ENCODE measurements at places on chromosomes 16 and 17.

- ATAC-seq = no peak
These were observed 8.6 kb downstream of the CCDC102A start for GRCh38 chr16:57527610-57528360.

DNA sequence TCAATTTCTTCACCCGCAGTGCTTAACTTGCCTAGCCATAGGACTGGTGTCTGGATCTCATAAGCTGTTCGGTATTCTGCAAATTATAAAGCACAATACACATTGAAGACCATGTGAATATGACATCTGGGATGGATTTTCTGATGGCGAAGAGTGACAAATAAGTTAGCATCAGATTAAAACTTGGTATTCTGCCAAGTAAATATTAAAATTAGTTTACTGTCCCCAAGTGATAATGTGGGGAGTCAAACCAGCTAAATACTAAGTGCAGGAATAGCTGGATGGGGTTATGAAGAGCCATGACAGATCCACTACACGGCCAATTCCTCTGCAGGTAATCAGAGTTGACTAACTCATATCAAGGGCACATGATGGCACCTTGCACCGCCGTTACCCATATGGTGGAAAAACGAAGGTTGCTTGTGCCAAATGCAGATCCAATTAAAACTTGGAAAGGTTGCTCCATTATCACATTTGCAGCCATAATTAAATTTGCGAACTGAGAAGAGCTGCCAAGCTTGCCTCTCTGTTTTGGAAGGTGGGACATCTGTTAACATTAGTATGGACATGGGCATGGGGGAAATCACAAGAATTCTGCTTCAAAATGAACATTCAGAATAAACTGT is 114.9 kb upstream of the TOM1L1 start:
- ATAC-seq = no peak

DNA sequence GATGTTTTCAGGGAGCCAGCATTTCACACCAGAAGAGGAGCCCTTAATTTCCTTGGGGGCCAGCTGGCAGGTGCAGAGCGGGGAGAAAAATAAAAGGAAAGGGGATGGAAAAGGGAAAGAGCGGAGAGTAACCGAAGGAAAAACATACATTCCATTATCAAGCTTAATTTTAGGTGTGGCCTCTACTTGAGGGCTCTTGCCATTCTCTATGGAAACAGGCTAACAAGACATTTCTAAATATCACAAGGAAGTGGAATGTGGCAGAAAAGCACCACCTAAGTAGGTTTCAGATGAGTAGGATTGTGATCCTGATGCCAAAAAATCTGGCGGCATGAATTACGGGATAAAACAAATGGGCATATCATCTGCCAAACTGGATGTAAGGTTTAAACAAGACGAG is 970 bp upstream of the DYNC1LI2 start:
- ATAC-seq = no peak

- ATAC-seq = no peak
These were observed 47.9 kb downstream of the ASIC2 start for GRCh38 chr17:33245183-33245582.

DNA sequence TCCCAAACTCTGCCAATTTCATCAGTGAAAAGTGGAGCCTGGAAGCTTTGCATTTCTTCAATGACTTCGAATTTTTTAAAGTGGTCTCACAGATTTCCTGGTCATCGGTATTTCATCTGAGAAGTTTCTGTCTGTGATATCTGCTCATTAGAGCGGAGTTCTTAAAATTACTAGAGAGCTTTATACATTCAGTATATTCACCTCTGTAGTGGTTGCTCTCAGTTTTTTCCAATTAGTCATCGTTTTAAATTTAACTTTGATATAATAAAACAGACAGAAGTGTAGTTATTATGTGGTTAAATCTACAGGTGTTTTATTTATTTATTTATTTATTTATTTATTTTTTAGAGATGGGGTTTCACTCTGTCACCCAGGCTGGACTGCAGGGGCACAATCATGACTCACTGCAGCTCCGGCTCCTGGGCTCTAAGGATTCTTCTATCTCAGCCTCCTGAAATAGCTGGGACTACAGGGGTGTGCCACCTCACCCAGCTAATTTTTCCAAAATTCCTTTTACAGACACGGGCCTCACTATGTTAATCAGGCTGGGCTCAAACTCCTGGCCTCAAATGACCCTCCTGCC is 16.0 kb downstream of the ARHGAP17 start:
- no peak for ATAC-seq

- no peak for ATAC-seq
These were observed 12.3 kb downstream of the PLXDC1 start for GRCh38 chr17:39139161-39139511.

DNA sequence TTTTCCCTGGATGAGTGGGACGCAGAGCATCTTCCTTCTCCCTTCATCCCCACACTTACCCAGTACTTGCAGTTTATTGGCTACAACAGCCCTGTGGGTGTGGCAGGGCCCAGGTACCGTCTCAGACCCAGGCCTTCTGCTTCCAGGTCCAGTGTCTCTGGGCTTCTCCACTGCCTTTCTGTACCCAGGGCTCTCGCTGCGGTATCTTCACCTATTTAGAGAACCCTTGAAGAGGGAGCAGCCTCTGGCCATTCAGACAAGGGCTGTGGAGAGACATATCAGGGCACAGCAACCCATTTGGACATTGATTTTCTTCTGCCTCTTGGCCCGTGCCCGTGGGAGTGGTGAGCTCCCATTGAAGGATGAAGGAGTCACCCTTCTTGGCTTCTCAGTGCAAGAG is 17.3 kb downstream of the TBX4 start:
- ATAC-seq = no peak

DNA sequence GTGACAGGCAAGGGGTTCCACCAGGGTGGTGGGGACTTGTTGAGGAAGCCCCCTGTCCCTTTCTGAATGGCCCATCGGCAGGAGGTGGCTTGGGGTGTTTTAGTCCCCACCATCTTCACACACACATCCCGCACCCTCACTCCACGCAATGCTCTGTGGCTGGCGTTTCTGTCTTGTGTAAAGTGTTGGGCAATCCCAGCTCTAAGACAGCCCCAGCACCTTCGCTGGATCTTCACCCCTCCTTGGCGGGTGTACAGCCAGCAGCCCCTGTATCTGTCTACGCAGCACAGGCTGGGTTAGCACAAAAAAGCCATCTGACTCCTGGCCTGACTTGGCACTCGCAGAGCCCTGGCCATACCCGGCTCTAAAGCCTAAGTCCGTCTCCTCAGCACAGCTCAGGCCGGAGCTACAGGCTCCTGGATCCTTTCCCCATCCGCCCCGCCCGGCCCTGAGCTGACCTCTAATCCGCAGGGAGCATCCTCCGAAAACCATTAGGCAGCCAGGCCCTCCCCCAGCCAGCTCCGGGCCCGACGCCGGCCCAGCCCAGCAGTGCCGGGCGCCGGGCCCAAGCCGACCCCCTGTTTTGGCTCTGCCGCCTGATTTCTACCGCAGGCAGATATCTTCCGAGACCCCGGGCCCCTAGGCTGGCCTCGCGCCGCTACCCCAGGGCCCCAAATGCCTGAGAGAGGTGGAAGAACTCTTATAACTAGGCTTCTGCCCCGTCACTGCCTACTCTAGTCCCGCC is 42.4 kb upstream of the TAC4 start:
- ATAC-seq = no peak

DNA sequence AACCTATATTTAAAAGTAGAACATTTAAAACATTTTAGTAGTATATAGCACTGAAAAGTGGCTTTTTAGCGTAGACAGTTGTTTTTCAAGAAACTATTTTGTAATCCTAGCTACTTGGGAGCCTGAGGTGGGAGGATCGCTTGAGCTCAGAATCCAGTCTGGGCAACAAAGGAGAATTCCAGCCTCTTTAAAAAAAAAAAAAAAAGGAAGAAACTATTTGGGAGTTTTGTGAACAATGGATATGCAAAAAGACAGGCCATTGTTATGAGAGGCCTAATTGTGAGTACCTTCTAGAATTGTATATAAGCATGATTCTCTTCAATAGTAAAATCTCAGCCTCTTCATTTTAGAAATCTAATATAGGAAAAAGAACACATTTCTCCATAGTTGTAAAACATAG is 17.6 kb downstream of the OMG start:
- ATAC-seq = no peak

GRCh38 chr17:7849130-7849750 is 5.6 kb upstream of the TMEM88 start:
- ATAC-seq = no peak

GRCh38 chr17:45660474-45660873 is 123.6 kb upstream of the CRHR1 start:
- ATAC-seq = no peak

GRCh38 chr17:42760652-42761581 is at the start of gene RAMP2:
Gene RAMP2 (plus strand): TSS chr17:42761227. CDS start chr17:42761262, 35 bp downstream.
- ATAC-seq = peak; percentile 46

DNA sequence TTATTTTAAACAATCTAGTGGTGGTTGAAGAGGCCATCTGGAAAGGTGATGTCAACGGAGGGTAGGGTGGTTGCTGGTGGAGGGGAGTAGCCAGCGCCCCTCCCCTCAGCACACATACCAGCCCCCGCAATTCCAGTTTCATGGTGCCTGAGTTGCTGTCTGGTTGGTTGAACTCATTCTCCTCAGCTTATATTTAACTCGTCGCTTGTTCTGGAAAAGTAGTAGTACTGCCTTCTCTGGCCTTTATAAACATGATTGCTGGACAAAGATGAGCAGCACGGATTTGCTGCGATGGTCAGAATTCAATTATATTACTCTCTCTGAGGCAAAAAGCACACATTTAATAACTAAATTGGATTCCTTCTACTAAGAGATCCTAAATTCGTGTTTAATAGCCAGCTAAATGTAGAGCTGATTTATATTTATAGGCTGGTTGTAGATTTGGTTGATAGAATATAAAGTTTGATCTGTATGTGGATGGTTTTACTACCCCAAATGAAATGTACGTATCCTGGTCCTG is 238.0 kb upstream of the TBX2 start:
- ATAC-seq = no peak

- peak; percentile 90 for ATAC-seq
These were observed 45.4 kb downstream of the CDH1 start for GRCh38 chr16:68782198-68783174.

DNA sequence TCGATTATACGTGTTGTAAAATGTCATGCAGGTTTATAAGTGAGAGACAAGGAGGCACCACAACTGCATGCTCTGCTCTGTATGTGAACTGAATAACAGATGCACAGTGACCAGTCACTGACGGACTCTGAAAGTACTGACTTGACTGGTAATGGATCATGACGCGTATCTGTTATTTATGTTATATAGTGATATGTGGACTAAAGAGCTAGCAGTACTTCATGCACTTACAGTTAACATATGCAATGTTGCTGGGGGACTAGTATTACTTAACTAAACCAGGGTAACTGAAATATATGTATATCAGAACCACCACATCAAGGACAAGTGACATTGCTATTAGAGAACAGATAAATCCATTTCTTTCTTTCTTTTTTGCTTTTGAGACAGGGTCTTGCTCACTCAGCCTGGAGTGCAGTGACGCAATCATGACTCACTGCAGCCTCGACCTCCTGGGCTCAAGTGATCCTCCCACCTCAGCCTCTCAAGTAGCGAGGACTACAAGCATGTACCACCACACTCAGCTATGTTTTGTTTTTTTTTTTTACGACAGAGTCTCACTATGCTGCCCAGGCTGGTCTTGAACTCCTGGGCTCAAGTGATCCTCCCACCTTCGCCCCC is 17.2 kb downstream of the COIL start:
- no peak for ATAC-seq

DNA sequence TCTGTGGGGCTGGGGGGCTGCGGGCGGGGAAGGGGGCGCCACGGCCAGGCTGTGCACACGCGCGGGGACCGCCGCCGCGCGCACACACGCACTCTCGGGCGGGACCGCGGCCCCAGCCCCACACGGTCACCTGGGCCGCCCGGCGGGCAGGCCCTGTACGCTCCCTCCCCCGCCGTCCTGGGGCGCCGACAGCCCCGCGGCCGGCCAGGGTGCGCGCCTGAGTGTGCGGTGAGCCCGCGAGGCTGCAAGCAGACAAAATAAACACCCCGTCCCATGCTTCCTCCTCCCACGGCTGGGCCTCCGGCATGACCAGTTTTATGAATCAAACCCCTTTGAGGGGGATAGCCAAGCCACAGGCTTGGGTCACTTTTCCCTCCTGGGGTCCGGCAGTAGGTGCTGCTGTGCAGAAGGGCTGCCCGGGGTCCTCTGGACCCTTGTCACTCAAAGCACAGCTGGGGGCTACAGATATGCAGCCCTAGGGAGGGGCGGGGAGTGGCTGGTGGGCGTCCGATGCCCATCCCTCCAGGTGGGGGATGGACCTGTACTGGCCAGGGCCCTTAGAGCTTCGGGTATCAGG is 441 bp downstream of the VASN start:
- ATAC-seq = peak; percentile 57

DNA sequence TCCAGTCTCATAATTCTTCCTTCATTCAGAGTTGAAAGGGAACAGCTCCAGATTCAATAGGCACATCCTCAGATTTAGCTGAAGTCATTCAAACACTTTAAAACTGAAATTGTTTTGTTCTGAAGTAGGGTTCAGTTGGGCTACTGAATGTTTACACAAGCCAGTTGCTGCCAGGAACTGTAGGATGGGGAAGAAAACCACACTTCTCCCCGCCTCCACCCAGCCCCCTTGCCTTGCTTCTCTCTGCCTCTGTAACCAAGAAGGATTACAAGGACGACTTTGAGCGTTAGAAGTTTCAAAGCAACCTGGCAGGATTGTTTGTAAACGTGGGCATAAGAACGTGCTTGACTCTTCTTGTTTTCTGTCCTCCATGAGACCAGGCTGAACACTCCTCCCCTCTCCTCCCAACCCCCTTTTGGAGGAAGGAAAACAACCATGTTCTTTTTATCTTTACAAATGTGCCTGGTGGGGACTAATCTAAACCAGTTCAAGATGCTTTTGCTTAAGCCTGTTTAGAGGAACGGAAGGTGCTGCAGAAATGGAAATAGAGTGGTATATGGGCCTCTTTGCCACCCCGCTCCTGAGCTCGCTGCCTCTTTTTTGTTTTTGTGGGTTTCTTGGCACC is 287.9 kb downstream of the FTO start:
- no peak for ATAC-seq

GRCh38 chr16:49015225-49015592 is 266.4 kb downstream of the CBLN1 start:
- no peak for ATAC-seq

DNA sequence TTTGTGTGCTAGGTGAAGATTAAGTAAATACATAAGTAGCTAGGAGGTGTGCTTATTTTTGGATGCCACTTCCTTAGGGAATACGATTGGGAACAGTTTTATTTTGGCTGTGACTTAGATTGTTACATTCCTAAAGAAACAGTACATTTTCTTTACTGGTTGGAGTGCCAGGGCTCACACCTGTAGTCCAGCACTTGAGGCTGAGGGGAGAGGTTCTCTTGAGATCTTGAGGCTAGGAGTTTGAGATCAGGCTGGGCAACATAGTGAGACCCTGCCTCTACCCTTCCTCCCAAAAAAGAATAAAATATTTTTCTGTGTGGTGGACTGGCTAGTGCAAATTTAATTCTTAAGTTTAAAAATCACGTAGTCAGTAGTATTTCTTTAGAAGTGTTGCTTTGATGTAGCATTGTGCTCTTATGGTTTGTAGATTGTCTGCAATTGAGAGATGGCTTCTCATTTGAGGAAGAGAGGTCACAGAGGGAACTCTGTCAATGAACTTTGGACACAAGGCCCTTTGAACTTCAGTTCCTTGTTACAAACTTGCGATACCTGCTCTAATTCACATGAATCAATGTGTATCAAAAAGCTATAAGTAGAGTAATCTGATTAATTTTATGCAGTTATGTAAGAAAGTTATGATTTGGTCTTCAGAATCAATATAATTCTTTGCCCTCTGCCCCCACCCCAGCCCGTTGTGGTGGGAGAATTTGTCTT is 7.1 kb downstream of the HAPSTR1 start:
- ATAC-seq = no peak

Data from stimulated activated memory B cell treated with anti-CD40 and anti-IgM and Interleukin-4, amounts not matched to agents 10 μg/mL and 1 μg/mL and 100 μg/mL, for 72 hours (primary cell).